GM12878 (cell line): ENCODE measurements at places on chromosomes 12 and 14.

GRCh38 chr12:54156578-54156977, 32.2 kb downstream of the SMUG1 start:
- DNase-seq, result no peak

- no peak for DNase-seq
Measured at GRCh38 chr14:105151838-105152793, 16.5 kb downstream of the JAG2 start.

- DNase-seq, result no peak
Measured at GRCh38 chr14:75619548-75619947, 41.1 kb downstream of the ERG28 start.

DNA sequence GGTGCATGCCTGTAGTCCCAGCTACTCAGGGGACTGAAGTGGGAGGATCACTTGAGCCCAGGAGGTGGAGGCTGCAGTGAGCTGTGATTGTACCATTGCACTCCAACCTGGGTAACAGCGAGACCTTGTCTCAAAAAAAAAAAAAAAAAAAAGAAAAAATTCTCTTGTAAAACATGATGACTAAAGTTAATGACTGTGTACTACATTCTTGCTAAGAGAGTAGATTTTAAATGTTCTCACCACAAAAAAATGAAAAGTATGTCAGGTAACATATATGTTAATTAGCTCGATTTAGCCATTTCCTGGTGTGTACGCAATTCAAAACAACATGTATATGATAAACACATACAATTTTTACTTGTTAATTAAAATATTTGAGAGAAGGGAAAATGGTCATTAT, 480.7 kb upstream of the RGS6 start:
- DNase-seq, result no peak

DNA sequence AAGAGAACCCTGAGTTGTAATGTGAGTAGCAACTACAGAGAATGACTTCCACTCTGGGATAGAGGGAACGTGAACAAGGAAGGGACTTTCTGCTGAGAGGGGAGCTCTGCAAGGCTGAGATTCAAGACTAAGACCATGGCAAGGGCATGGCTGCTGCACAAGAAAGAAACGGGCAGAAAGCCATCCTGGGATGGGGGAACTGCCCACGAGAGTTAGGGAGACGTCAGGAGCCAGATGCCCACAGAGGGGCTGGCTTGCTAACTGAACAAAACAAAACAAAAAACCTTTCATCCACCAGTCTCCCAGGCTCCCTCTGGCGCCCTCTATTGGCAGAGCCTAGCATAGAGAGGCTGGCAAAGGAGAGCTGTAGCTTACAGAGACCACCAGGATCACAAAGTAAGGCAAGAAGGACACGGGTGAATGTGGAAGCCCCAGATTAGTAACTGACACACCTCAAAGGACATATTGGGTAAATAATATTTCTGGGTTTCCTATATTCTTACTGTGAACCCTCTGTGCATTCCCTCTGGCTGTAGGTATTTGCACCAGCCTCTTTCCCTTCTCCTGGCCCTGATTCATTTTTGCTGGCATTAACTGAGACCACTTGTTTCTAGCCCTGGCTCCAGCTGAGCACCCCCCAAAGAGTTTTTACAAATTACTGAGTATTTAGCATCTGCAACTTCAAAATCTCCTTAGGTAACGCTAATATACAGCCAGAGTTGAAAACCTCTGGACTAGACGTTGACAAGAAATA, 338.3 kb downstream of the EMP1 start:
- DNase-seq, result no peak

- no peak for DNase-seq
Measured at GRCh38 chr12:30707613-30708342, 12.1 kb upstream of the IPO8 start.

GRCh38 chr14:101625336-101626097, 64.2 kb downstream of the DIO3 start:
- DNase-seq, result no peak

DNA sequence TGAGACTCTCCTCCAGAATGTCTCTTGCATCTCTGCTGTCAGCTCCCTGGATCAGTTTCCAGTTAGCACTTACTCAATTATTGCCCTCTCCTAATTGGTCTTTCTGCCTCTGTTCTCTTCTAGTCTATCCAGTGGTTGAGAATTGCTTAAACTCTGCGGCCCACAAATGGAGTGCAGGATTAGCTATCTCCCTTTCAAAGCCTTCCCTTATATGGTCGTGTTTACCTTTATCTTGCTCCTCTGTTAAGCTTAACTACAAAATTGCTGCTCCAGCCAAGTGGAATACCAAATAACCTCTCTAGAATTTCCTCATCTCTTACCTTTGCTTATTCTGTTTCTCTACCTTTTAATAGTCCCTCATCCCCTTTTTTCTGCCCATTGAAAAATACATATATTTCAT, 132.7 kb downstream of the NRXN3 start:
- DNase-seq, result no peak
